ENCODE measurements at places on chromosomes 3 and 15.

- no peak for DNase-seq
Observed at GRCh38 chr3:24551626-24552025, 57.0 kb upstream of the THRB start.

DNA sequence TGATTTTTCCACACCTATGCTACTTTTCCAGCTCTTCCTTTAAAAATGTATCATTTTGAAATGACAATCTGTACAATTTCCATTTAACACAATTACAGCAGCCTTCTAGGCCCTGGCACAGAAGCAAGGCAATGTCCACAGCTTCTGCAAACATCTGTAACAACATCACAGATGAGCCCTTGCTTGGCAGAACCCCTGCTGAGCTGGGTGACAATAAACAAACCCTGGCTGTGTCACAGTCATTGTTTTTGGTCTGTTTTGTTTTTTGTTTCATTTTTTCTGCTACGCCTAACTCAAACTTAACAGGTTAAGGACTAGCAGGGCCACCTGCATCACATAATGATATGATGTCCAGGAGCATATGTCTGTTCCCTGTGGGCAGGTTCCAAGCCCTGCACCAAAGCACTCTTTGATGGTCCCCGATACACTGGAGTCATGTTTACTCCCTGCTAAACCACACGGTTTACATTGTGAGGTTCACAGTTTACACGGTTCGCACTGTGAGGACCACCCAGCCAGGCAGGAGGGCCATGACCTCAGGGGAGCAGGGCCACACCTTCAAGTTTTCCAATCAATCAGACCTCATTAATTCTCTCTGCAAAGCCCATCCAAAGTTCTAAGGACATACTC is 186.8 kb upstream of the CHRNA7 start:
- no peak for DNase-seq

DNA sequence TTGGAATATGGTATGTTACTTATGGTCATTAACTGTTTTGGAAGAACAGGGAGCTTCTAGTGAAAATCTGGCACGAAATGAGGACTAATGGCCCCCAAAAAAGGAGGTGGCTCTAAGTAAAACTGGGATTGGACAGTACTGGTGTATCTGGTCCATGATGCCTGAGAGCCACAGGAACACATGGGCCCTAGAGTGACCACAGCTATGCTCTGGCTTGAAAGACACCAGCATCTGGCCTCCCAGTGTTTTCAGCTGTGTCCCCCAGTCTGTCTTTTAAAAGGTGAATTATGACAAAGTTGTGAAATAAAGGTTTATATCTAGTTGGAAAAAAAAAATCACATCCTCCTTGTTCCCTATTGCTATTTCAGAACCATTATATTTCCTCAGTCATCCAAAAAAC is 64.5 kb downstream of the GSK3B start:
- DNase-seq: no peak

DNA sequence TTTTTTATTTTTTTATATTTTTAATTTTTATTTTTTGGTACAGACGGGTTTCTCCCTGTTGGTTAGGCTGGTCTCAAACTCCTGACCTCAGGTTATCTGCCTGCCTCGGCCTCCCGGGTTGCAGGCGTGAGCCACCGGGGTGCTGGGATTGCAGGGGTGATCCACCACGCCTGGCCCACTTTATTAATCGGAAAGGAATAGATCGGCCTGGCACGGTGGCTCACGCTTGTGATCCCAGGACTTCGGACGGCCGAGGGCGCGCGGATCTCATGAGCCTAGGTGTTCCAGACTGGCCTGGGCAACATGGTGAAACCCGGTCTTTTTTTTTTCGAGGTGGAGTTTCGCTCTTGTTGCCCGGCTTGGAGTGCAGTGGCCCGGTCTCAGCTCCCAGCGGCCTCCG is 26.5 kb upstream of the TUBGCP5 start:
- no peak for DNase-seq

- no peak for DNase-seq
Observed at GRCh38 chr3:186719945-186720739, 3.0 kb downstream of the KNG1 start.

- DNase-seq: no peak
Observed at GRCh38 chr3:34238407-34238806, 440.0 kb downstream of the PDCD6IP start.

DNA sequence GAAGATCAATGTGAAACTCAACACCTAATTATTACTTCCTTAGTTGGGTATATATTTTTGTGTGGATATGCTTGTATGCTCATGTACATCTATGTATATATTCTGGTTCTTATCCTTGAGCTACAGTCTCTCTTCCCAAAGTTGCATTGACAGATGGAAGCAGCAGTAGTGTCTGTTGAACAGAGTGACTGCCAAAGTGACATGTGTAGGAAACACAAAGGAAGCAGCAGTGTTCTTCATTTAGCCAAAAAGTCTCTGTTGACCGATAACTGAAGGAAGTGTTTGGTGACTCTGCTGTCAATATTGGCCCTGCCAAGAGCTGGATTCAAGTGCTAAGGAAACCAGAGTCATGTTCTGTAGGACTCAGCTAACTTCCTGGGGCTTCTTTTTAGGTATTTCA is 123.8 kb downstream of the C3orf70 start:
- DNase-seq: no peak

GRCh38 chr15:61106044-61106834 is 122.9 kb downstream of the RORA start:
- DNase-seq: no peak

GRCh38 chr3:105781871-105782270 is 86.9 kb downstream of the CBLB start:
- no peak for DNase-seq

DNA sequence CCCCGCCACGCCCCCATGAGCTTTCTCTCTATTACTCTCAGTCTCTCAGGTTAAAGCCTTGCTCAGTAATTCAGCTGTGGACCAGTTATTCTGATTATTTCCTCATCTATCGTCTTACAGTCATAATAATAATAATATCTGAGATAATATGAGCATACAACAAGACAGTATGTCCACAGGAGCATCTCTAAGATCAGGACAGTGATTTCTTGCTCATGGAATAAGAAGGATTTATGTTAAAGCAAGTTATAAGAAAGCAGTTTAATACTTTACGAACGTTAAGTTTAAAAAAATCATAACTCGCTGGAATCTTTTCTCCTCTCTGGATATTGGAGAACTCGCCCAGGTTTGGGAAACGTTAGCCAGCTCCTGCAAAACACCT is 643 bp upstream of the LMCD1 start:
- no peak for DNase-seq

GRCh38 chr3:123732447-123732846 is 147.6 kb upstream of the HACD2 start:
- no peak for DNase-seq

- no peak for DNase-seq
Observed at GRCh38 chr15:77030048-77030927, 35.4 kb downstream of the PSTPIP1 start.

GRCh38 chr15:40906091-40906990 is 12.1 kb downstream of the VPS18 start:
- DNase-seq: peak; percentile 95

- DNase-seq: no peak
Observed at GRCh38 chr15:63089260-63090043, 32.2 kb upstream of the LACTB start.

All from memory B cell (primary cell).